ENCODE measurements at places on chromosomes 16 and 17. TPM values are rescaled to one million over a fixed set of nuclear protein-coding genes. Genes with fewer than 3 reads are reported as not detected.
A peak's percentile ranks its signal among the peaks of the same experiment; 100 is the strongest.

- H3K4me3 ChIP-seq, result no peak overlapping the region
- DNase-seq, result peak; percentile 62
- no peak overlapping the region for H3K27ac ChIP-seq
- H3K4me1 ChIP-seq, result no peaks in the 10 kb centered on the region
These were observed 24.2 kb upstream of the HS3ST3B1 start for GRCh38 chr17:14276535-14277250.

Gene ABCC12
- total RNA-seq, result not detected

Gene ZFP3
- 3.4 TPM for total RNA-seq

DNA sequence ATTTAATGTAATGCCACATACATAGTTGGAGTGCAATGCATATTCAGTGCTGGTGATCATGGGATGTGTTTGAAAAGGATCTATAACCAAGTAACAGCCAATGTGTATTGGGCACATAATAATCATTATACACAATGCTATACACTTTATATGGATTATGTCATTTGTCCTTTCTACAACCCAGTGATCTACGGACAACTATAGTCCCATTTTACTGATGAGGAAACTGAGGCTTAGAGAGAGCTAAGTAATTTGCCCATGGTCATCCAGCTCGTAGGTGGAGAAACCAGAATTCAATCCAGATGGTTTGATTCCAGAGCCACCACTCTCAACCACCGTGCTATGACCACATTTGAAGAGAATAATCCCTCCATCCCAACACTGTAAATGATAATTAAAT is 27.4 kb downstream of the COPZ2 start:
- H3K4me1 ChIP-seq, result peaks cover 12% of the 10 kb centered on the region
- no peaks in the 10 kb centered on the region for H3K27me3 ChIP-seq
- no peak overlapping the region for H3K4me3 ChIP-seq
- no peaks in the 10 kb centered on the region for H3K36me3 ChIP-seq
- H3K27ac ChIP-seq, result no peak overlapping the region
- DNase-seq, result no peak

- H3K27ac ChIP-seq, result no peak overlapping the region
- no peak for DNase-seq
- H3K4me1 ChIP-seq, result no peaks in the 10 kb centered on the region
- no peaks in the 10 kb centered on the region for H3K27me3 ChIP-seq
These were observed 23.4 kb downstream of the NME2 start for GRCh38 chr17:51189628-51190027.

Gene SBK1
- total RNA-seq, result 0.25 TPM

- no peak for DNase-seq
- no peak overlapping the region for H3K4me3 ChIP-seq
- peaks cover 40% of the 10 kb centered on the region for H3K4me1 ChIP-seq
- H3K27ac ChIP-seq, result no peak overlapping the region
- no peaks in the 10 kb centered on the region for H3K36me3 ChIP-seq
- H3K27me3 ChIP-seq, result no peaks in the 10 kb centered on the region
These were observed 1.9 kb downstream of the ACSF3 start for GRCh38 chr16:89095491-89095951.

GRCh38 chr16:797120-797420 is 3.5 kb downstream of the GNG13 start:
- no peaks in the 10 kb centered on the region for H3K4me1 ChIP-seq
- no peak overlapping the region for H3K27ac ChIP-seq
- no peak overlapping the region for H3K4me3 ChIP-seq
- no peak for DNase-seq

- H3K27ac ChIP-seq, result no peak overlapping the region
- no peaks in the 10 kb centered on the region for H3K36me3 ChIP-seq
- H3K4me1 ChIP-seq, result no peaks in the 10 kb centered on the region
- no peak overlapping the region for H3K4me3 ChIP-seq
These were observed 14.2 kb downstream of the CACNG5 start for GRCh38 chr17:66849032-66849655.

- H3K27me3 ChIP-seq, result no peaks in the 10 kb centered on the region
- H3K27ac ChIP-seq, result peak overlapping the region; percentile 83
- no peak for DNase-seq
- H3K4me3 ChIP-seq, result no peak overlapping the region
These were observed 16.3 kb downstream of the MYL4 start for GRCh38 chr17:47225436-47225858.

Gene ITGB3
- total RNA-seq, result 6.1 TPM

DNA sequence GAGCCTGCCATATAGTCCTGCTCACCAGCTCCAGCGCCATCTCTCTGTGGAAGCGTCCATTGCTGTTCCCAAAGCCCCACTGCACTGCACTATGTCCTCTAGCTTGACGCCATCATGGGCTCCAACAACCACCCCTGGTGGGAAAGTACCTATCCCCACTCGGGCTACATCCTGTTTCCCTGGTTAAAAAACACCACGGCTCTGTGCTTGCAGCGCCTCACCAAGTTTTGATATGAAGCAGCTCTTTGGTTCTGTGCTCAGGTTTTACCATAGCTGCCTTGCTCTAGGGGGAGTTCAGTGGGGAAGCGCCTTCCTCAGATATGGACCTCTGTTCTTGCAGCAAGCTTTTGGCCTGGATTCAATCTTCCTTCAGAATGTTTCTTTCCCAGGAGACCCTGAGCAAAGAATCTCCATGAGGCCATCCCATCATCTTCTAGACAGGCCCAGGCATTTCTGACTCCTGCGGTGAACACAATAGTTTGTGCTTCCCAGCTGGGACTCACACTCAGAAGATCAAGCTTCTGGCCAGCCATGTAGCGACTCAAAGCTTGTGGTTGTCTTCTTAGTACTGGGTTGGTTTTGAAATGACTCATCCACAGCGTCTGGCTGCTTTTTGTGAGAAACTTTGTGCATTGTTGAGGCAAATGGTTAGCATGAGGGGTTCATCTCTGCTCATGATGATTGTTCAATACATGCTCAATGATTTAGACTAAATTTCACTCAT is 39.5 kb downstream of the DYNLRB2 start:
- H3K27ac ChIP-seq, result no peak overlapping the region
- no peak for DNase-seq
- H3K27me3 ChIP-seq, result no peaks in the 10 kb centered on the region
- H3K36me3 ChIP-seq, result no peaks in the 10 kb centered on the region
- no peak overlapping the region for H3K4me3 ChIP-seq

All from vagina (tissue), 2 donors.